ENCODE measurements at places on chromosomes 1 and 21. TPM values are rescaled to one million over a fixed set of nuclear protein-coding genes. Genes with fewer than 3 reads are reported as not detected.

Gene C4BPA
- 0.10 TPM for total RNA-seq

Gene FGR
- 123 TPM for total RNA-seq

Gene ATP6V1G3
- total RNA-seq: not detected

Gene LRRC39
- total RNA-seq: 1.3 TPM

Gene CELA3A
- not detected for total RNA-seq

Gene NKAIN1
- total RNA-seq: under 0.01 TPM

Gene PROK1
- total RNA-seq: not detected

Gene SLC22A15
- 6.4 TPM for total RNA-seq

Gene PYHIN1
- total RNA-seq: 35.6 TPM

Gene NES
- total RNA-seq: not detected

Gene SMCP
- not detected for total RNA-seq

Gene OR2G6
- 0.10 TPM for total RNA-seq

Gene PIGP
- 4.9 TPM for total RNA-seq

Gene SHC1
- 22.2 TPM for total RNA-seq

Gene C1orf53
- not detected for total RNA-seq

Gene KRTAP19-1
- total RNA-seq: not detected

Gene ORC1
- 2.4 TPM for total RNA-seq

Gene C1orf74
- 1.0 TPM for total RNA-seq

Gene FAM43B
- not detected for total RNA-seq

Gene CFAP126
- not detected for total RNA-seq

Gene PHLDA3
- 0.31 TPM for total RNA-seq

Gene ZSWIM5
- total RNA-seq: 1.5 TPM

Gene TMEM82
- not detected for total RNA-seq

Gene LCE2B
- total RNA-seq: not detected

Gene ZNF683
- total RNA-seq: 1.8 TPM

Gene ASCL5
- not detected for total RNA-seq

Gene PIK3R3
- 0.42 TPM for total RNA-seq

Gene VN1R5
- total RNA-seq: not detected

Gene DYNLT4
- 4.6 TPM for total RNA-seq

Gene MROH9
- total RNA-seq: under 0.01 TPM

Gene KIAA1614
- 2.0 TPM for total RNA-seq

Gene AMY1A
- not detected for total RNA-seq

Gene HRNR
- total RNA-seq: under 0.01 TPM

Gene LEFTY1
- total RNA-seq: 0.84 TPM

All from mononuclear cell (primary cell).